NCI-H345 (cell line): ENCODE measurements at places on chromosomes 5 and 9.
A peak's percentile ranks its signal among the peaks of the same experiment; 100 is the strongest.

GRCh38 chr5:35698047-35698808, 80.6 kb downstream of the SPEF2 start:
- DNase-seq: no peak

DNA sequence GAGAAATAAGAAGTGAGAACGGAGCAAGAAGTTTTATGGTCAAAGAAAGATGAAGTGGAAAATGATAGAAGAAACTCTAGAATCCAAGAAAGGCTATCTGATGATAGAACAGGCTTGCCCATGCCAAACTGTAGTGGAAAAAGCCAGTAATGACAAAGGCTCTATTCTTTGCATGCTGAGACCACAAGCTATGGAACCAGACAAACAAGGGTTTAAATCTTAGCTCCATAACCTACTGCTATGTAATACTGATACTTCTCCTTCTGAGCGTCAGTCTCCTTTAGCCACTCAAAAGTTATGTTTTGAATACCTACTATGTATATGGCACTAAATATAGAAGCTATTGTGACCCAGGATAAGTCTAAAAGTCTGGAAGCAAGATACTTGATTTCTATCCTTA, 51.2 kb upstream of the TRIM32 start:
- no peak for DNase-seq

- DNase-seq: no peak
These were observed 8.7 kb upstream of the C5orf34 start for GRCh38 chr5:43523662-43524072.

GRCh38 chr9:127896395-127897192, 2.8 kb downstream of the ST6GALNAC6 start:
- no peak for DNase-seq

DNA sequence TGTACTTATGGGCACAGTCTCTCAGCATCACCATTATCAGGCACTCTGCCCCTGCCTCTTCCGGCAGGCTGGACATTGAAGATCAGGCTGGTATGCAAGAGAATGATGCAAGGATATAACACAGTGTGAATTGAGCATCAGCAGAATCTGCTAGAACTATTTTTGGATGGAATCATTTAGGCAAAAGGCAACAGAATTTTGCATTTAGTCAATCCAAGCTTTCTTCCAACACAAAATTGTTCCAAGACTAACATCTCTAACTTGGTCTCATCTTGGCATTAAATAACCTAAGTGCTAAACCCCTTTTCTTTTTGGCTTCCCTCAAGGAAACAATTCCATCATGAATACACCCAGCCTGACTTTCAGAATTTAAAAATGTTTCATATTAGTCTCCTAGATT, 339.9 kb downstream of the PRELID2 start:
- DNase-seq: no peak

- peak; percentile 37 for DNase-seq
These were observed 20.7 kb downstream of the GOLGA2 start for GRCh38 chr9:128254855-128255759.

GRCh38 chr9:3508078-3508431, 17.7 kb downstream of the RFX3 start:
- DNase-seq: no peak

GRCh38 chr5:160159991-160160792, 40.9 kb upstream of the PWWP2A start:
- no peak for DNase-seq

DNA sequence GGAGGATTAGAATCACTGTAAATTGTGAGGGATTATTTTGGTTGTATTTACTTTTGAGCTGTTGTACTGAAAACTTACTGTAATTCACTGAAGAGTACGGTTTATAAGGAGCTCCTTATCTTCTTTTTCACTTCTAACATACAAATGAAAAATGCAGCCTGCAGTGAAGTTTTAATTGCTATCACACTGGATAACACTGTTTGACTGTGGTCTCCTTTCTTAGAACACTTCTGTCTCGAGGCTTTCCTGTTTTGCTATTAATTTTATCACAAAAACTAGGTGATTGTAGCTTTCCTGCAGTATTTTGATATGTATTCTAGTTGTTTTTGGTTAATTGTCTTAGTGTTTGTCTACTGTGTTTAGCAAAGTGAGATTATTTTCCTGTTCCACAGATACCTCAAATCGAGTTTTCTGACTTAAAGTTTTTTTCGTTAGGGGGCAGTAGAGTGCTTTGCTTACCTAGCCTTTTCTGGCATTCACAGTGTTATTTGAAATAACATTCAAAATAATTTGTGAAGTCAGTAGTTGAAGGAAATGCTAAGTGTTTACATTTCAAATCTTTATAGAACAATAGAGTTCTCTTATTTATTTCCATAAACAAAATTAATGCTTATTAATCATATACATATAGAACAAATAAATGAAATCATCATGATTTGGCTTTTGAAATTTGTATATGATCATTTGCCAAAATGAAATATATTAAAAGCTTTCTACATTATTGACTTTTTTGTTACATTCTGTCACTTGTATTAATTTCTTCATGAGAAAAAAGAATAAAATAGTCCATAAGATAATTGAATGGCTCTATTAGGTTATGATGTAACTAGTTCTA, 52.9 kb downstream of the COMMD10 start:
- DNase-seq: peak; percentile 49

GRCh38 chr9:36423206-36423605, 23.1 kb upstream of the RNF38 start:
- DNase-seq: no peak
